Activated CD4-positive, CD25-positive, alpha-beta regulatory T cell treated with anti-CD3 and anti-CD28 coated beads, Interleukin-2, amount 50 U/mL, for 24 hours (primary cell): ENCODE measurements at places on chromosomes 4 and X.

- ATAC-seq, result no peak
Observed at GRCh38 chr4:47104986-47105385, 73.6 kb downstream of the GABRB1 start.

GRCh38 chr4:164904941-164905340 is 28.0 kb downstream of the APELA start:
- no peak for ATAC-seq

GRCh38 chr4:157564771-157565170 is 344.2 kb downstream of the GRIA2 start:
- no peak for ATAC-seq

GRCh38 chrX:3263681-3264126 is 82.7 kb downstream of the MXRA5 start:
- ATAC-seq, result no peak

GRCh38 chr4:128856246-128856645 is 46.7 kb downstream of the JADE1 start:
- no peak for ATAC-seq
